ENCODE measurements at places on chromosomes 5 and 9.

- DNase-seq = peak; percentile 29
Observed at GRCh38 chr5:133848341-133848811, 120.0 kb downstream of the C5orf15 start.

GRCh38 chr9:120388003-120388855, 191.7 kb downstream of the CDK5RAP2 start:
- DNase-seq = no peak

- DNase-seq = peak; percentile 70
Observed at GRCh38 chr9:89497978-89498851, at the start of gene SEMA4D. TSS of gene SEMA4D (minus strand) at chr9:89498113. CDS start at chr9:89405456, 92,657 bp downstream.

GRCh38 chr9:96350866-96351265, 32.6 kb downstream of the SLC35D2 start:
- DNase-seq = no peak

DNA sequence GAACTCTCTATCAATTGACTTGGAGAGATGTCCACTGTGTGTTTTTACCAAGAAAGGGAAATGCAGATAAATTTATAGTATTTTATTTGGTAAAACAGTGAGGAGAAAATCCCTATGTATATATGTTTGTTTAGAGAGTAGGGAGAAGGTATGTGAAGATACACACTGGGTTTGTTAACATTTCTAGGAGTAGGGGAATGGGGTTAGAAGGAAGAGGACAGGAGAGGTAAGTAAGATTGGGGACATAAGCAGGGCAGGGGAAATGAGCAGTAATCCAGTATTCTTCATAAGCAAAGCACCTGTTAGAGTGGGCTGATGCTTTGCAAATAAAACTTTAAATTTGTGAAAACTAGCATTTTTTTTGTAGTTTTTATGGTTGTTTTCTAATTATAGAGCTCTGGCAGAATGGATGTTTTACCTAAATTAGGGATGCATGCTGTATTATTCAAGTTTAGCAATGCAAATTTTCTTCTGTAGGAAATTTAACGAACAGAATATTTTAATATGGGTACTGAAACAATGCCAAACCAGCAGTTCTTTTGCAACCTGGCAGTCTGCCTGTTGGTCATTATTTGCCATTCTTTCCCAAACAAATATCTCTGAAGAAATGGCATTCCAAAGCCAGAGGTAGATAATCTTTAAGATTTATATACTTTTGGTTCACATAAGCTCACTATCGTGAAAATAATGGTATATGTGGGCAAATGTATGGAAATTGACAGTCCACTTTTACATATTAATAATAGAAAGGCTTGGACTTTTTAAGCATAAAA, 19.4 kb upstream of the DCP2 start:
- DNase-seq = no peak

DNA sequence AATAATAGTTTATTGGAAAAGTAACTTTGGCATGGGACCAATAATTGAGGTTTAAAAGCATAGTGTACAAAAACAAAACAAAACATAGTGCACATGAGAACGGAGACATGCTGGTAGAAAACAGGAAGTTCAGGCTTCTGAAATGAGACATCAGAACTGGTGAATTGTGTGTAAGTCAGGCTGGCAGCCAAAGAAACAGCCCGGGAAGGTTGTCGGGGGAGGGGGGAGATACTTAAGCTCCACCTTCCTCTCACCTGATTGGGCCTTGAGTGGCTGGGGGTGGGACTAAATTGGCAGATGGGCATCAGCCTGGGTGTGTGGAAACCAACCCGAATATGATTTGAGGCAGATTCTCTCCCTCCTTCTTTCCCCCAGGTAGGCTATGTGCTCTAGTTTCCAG, 256.3 kb downstream of the SMARCA2 start:
- peak; percentile 68 for DNase-seq

GRCh38 chr9:75462866-75463265, 374.6 kb downstream of the OSTF1 start:
- DNase-seq = no peak

GRCh38 chr5:91175708-91176107, 207.4 kb downstream of the ARRDC3 start:
- DNase-seq = no peak

DNA sequence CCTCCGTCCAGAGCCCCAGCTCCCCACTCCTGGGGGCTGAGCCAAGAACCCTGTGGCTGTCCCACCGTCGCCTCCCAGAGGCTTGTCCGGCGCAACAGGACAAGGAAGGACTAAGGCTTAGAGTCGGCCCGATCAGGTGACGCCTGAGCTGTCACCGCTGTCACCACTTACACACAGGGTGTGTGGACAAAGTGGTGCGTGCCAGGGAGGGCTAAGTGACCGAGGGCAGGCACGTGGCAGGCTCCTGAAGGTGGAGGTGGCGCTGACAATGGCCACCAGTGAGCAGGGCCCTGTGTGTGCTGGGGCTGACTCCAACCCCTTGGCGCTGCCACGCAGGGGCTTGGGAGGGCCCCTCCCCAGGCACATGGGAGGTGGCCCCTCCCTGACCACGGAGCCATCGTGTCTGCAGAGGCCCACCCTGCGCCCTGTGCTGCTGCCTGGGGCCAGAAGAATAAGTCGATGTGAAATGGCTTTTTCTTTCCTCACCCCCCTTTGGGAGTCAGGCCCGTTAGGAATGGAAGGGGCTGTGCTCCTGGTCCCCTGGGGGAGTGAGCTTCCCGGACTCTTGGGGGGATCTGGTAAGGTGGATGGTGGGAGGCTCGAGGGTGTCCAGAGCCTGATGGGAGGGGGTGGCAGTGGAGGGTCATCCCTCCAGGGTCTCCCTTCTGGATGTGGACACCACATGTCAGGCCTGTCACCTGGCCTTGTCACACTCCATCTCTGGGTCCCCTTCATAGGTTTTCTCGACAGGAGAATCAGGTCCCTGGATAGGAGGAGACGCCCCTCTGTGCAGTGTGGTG, 2.6 kb upstream of the GPSM1 start:
- DNase-seq = peak; percentile 69

- DNase-seq = no peak
Observed at GRCh38 chr5:39629946-39630345, 205.2 kb upstream of the DAB2 start.

DNA sequence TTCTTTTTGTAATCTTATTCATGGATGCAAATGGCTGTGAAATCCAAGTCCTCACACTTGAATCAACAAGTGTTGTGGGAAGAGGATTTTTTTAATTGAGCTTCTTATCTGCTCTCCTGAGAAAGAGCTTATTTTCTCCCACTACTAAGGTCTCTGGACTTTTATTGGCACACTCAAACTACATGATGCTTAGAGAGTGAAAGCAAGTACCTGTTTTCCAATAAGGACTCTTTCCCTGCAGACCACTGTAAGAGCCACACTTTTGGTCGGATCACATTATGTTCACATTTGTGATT, 546.4 kb upstream of the ARRDC3 start:
- no peak for DNase-seq

DNA sequence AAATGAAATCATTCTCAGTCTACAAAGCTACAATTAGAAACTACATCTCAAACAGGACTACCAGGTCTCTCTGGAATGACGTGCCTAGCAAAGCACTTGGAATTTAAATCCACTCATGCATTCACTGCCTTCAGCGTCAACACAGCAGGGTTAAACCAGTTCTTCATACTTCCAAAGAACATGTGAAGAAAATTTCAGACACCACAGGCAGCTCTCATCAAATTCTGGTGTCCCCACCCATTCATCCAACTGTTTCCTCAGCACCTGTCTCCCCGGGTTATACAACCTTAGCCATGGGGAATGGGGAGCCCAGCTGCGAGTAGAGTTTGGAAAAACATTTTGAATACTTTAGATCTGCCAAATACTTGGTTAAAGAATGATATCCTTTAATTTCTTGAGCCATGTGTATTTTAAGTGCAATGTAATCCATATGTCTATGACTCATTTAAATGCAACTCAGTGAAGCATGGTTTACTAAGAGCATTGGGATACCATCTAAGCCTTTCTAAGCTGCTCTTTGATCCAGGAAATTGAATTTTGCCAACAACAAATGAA, 17.5 kb downstream of the ADAM19 start:
- DNase-seq = no peak

- no peak for DNase-seq
Observed at GRCh38 chr9:131645078-131645776, 94.6 kb downstream of the RAPGEF1 start.

DNA sequence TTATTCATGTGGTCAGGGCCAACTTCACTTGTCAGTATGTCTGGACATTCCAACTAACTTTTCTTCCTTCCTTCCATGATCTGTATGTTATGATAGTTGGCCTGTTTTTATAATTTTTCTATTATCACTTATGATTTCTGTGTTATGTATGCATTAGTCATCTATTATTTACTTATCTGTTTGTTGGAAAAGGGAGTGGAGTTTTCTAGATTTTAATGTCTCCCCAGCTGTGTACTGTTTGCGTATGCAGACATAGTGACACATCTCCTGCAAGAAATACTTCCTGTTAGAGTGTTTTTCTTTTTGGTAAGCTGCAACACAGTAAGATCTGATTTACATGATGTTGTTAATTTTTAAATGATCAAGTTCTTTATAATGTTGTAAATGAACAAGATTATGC, 8.7 kb upstream of the INSYN2B start:
- DNase-seq = no peak

DNA sequence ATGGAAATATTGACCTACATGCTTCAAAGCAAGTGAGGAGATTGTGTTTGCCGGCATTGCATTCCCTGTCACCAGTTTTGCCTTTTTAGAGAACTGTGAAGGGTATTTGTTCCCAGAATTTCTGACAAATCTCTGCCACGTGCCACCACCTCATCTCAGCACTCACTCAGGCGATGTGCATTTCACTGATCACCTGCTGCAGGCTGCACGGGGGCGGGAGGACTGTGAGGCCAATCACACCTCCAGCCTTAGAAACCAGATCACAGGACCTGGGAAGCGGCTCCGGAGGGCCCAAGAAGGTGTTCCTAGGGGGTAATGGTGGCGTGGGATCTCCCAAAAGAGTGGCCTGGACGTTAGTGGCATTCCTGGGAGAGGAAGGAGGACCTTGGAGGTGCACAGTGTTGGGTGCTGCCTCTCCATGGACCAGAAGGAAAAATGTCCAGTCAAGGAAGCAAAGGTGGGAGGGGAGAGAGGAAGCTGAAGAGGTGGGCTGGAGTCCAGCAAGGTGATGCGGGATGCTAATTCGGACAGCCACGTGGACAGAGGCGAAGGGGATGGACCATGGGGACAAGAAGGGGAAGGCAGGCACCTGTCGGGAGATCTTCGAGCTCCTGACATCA, 63.6 kb upstream of the OLFM1 start:
- DNase-seq = no peak

DNA sequence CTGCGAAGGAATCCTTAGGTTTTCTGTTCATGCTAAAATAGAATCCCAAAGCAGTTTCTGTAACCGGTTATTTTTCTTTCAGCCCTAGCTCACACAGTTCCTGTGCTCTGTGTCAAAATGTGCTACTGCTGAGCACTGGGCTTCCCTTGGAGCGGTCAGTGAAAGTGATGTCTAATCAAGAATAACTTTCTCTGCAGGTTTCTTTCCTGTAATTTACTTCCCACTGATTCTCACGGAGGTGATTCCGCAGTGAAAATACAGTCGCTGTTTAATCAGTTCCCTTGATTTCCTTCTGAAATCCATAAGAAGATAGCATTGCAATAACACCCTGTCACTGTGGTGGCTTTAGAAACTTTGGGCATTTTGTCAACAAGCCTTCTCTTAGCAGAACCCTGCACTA, 112.0 kb upstream of the ISL1 start:
- DNase-seq = no peak

- no peak for DNase-seq
Observed at GRCh38 chr9:19464061-19464763, 55.4 kb downstream of the ACER2 start.

DNA sequence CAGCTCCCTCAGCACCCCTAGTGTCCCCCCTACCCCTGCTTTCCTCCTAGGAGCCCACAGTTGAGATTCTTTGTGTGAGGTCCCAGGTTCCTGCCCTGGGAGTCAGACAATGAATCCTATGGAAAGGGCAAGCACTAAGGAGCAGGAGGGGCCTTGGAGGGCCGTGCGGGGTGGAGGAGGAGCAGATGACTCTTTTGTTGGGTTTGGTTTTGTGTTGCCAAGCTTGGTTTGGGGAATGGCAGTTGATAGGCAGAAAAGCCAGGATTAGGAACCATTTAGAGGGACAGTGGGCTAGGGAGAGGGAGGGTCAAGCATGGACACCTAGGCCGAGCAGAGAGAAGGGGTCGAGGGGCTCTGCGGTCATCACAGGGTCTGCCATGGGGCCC, 61.6 kb upstream of the SPTLC1 start:
- DNase-seq = no peak

GRCh38 chr5:396531-396961, 46.4 kb upstream of the EXOC3 start:
- DNase-seq = no peak

DNA sequence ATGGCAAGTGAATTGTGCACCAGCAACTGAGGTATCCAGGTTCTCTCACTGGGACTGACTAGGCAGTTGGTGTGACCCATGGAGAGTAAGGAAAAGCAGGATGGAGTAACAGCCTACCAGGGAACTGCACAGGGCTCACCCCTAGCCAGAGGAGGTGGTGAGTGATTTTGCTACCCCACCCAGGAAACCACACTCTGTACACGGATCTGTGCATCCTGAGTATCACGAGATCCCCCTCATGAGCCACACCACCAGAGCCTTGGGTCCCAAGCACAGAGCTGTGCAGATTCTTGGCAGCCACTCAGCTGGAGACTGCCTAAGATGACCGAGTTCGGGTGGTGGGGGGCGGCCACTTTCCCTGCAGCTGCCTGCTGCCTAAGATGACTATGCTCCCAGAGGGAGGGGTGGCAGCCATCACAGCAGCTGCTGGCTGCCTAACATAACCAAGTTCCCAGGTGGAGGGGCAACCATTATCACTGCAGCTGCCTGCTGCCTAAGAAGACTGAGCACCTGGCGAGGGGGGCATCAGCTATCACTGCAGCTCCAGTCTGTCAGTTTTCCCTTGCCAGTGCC, 48.4 kb upstream of the EFNA5 start:
- no peak for DNase-seq

DNA sequence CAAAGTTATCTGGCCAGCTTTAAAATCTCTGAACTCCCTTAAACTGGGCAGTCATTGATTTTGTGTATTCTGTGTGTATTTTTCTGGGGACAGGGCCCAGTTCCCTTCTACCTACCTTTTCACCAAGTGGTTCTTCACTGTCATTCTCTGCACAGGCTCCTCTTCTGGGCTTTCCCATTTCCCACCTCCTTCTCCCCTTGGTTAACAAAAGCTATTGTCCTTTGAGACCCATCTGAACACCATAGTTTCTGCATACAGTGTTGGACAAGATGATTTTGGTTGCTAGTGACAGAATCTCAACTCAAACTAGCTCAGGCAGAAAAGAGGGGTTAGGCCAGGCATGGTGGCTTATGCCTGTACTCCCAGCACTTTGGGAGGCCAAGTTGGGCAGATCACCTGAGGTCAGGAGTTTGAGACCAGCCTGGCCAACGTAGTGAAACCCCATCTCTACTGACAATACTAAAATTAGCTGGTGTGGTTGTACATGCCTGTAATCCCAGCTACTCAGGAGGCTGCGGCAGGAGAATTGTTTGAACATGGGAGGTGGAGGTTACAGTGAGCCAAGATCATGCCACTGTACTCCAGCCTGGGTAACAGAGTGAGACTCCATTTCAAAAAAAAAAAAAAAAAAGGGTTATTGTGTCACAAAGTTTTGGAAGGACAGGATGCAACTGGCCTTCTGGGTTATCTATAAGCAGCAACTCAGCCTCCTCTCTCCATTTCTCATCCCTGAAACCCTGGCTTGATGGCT, 31.0 kb upstream of the ANKRD34B start:
- DNase-seq = no peak
